NCI-H2029 treated with DMSO at 0.1 percent for 48 hours (cell line): ENCODE measurements at places on chromosomes 16 and 17.

DNA sequence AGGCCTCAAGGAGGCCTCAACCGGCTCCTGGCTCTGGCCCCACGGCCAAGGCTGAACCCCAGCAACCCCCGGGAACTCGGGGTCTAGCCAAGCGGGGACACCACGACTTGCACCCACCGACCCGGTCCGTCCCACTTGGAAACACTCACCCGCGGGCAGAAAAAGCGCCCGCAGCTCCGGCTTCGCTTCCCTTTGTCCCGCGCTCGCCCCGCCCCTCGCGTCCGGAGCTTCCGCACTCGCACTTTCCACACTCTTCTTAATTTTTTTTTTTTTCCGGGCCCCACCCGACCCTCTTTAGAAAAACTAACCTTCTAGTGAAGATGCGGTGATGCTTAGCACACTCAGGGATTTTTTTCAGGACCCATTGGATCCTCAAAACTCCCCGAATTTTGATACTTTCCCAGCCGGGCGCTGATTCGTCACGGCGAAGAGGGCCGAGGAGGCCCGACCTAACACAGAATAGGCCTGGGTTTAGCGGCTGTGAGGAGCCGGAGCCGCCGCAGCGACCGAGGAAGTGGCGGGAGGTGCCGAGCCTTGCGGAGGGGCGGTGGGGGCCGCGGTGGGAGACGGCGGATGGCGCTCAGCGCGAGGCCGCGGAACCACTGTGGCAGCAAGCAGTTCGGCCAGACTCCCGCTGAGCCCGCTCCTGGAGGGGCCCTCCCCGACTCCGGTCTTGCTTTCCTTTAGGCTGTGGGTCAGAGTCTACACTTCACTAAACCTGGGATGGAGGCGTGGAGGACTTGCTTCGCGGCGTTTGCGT is at the start of gene SMARCE1:
Gene SMARCE1, minus strand, starts transcription at position 195 of the 760 bp plus-strand sequence. CDS start 2,016 bp downstream, outside the sequence.
- peak; percentile 33 for DNase-seq

DNA sequence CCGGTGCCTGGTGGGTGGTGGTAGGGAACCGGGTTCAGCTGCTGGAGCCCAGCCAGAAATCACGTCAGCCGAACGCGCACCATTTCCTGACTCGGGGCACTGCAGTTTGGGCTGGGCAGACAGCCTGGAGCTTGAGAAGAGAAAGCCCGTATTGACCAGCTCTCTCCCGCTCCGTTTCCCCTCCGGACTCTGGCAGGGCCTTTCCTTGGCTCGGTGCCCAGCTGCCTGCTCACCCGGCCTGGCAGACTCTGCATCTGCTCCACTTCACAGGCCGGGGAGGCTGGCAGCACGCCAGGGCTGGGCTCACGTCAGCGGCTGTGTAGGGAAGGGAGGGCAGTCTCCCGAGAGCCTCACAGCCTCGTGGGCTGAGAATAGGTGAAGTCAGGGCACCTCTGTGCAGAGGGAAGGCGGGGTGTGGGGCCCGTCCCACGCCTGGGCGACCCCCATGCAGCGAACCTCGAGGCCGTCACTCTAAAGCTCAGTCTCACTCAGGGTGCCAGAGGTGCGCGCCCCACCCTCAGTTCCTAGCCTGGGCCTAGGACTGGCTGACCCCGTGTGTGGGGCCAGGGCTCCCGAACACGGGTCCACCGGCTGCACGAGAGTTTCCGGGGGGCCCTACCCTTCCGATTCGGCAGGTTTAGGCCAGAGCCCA is 59.1 kb downstream of the OR1D5 start:
- peak; percentile 74 for DNase-seq

DNA sequence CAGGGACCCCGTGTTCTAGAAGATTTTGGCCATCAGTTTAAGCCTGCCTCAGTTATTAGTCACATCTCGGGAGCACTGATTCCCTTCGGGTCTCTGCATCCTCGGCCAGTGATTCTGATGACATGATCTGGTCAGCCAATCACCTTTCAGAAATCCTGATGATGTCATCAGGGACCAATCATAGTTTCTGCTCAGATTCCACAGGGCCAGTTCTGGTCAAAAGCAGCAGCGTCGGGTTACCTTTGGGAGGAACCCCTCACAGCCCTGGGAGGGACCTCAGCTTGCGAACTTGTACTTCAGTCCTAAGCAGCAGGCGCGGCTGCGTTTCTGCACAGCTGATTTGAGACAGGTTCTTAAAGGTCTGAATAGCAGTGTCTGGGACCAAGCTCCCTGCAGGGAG is 13.9 kb downstream of the KDM8 start:
- DNase-seq = no peak

GRCh38 chr17:49866882-49867413 is 19.1 kb upstream of the TAC4 start:
- no peak for DNase-seq

DNA sequence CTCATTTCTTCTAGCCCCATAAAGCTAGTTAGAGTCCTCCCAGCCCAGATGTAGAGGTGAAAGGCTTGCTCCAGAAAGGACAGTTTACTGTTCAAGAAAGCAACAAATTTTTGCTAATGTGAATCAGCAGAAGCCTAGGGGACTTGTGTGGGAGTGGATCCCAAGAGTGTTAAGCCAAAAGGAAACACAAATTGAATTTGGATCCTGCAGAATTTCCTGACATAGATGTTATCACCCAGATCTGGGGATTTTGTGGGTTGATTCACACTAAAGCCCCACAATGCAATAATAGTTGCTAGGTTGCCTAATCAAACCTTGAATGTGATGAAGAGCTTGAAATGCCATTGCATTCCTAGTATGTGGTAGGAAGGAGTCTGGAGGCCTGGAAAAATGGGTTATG is 135.2 kb upstream of the HS3ST3A1 start:
- no peak for DNase-seq

DNA sequence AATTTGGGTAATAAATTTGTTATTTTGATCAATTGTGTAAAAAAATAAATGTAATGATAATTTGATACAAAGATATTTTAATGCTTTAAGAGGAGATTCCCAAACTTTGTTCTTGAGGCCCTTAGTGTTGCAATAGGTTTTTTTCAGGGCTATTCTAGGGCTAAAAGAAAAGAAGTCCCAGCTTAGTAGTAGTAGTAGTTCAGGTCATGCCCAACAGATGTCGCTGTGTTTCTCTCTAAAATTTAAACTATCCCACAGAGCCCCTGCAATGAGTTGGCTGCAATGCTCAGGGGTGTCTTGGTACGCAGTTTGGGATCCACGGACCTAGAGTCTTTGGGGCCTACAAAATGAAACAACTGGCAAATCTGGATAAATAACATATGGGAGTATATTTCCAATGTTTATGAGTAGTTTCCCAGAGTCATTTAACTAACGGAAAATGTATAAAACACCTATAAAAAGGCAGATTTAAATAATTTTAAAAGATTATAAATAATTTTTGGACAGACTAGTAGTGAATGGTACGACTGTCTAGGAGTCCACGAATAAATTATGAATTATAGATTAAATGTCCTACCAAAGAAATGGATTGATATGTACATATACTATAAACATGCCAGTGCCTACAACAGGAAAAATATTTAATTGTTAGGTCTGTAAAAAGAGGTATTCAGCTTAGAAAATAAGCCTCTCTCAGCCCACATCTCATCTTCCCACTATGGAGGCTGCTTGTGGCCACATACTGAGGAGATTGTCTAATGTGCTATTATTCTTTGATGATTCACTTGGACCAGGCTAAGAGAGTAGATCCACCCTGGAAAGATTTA is 228.5 kb upstream of the PMFBP1 start:
- peak; percentile 17 for DNase-seq

DNA sequence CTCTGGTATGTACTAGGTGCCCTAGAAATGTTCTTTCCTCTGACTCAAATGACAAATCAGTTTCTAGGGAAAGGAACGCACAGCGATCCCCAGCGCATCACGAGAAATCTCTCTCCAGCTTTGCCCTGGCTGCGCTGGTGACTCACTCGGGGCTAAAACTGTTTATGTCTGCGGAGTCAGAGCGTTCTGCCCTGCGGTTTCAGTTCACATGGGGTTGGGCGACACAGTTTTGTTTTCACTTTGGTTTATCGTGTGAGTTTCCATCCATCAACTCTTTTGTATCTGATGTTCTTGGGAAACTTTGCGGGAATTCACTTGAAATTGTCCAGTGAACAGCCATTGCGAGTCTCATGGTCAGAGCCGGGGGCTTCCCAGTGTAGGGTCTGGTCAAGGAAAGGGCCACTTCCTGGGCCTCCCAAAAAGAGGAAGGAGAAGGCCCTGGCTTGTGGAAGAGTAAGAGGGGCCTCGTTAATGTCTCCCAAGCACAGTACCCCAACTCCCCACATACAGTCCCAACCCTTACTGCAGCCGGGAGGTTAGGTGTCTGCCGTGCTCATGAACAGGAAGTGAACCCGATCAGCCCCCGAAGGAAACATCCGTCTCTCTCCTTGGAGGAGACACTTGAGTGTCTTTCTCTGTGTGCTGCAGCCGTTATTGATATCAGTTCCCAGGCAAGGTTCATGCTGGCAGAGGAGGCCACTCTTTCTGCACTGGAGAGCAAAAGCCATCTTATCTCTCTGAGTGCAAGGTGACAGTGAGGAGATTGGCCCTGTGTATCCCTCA is 643.2 kb downstream of the WWOX start:
- no peak for DNase-seq

GRCh38 chr17:75048249-75048878 is 1.3 kb downstream of the KCTD2 start:
- no peak for DNase-seq

- DNase-seq = no peak
Observed at GRCh38 chr17:40522250-40522960, 21.0 kb upstream of the TNS4 start.

DNA sequence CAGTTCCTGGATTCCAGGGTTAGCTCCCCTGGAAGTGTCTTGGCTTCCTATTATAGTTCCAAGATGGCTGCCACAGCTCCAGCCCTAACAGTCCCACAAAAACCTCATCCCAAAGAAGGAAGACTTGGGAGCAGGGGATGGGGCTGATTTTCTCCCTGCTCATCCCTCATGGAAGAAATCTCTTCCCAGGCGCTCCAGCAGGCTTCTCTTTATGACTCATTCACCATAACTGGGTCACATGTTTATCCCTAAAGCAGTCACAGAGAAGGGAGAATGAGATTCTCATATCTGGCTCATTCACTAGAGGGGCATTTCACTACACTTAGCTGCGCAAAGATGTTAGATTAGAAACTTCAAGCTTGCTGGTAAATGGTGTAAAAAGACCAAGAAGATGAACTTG is 206.5 kb upstream of the IRX3 start:
- DNase-seq = no peak

GRCh38 chr17:73257516-73257915 is 4.2 kb downstream of the CPSF4L start:
- DNase-seq = no peak

DNA sequence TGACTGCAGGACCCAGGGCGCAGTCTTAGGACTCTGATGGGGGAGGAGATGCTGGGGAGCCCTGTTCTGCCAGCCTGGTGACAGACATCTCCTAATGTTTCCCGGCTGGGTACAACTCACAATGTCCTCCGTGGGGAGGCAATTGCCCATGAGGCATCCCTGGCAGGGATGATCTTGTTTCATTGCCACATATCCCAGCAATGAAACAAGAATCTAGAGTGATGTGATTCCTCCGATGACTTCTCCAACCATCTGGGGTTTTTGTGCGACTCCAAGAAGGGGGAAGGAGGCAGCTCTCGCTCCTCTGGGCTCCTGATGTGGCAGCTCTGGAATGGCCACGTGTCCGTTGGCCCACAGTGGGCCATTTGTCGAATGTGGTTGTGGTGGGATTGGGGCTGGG is 255.8 kb downstream of the SEC14L1 start:
- no peak for DNase-seq

- no peak for DNase-seq
Observed at GRCh38 chr16:85177448-85177846, 65.2 kb upstream of the CIBAR2 start.

DNA sequence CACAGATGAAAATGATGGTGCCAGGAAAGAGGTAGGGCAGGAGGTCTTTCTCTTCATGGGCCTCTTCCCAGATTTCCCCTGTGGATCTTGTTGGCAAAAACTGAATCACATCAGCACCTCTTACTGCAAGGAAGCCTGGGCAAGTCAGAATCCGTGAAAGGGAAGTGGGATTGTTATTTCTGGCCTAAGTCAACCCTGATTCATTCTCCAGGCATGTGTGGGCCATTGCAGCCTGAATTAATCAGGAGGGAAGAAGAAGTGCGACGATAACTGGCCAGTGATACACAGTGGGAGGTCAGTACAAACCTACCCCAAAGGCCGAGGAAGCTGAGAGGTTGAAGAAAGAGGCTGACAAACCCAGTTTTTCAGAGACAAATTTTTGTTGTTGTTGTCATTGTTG is 17.9 kb upstream of the NSMCE1 start:
- no peak for DNase-seq
